Glutamatergic neuron (in vitro differentiated cells): ENCODE measurements at places on chromosomes 7 and 10.

DNA sequence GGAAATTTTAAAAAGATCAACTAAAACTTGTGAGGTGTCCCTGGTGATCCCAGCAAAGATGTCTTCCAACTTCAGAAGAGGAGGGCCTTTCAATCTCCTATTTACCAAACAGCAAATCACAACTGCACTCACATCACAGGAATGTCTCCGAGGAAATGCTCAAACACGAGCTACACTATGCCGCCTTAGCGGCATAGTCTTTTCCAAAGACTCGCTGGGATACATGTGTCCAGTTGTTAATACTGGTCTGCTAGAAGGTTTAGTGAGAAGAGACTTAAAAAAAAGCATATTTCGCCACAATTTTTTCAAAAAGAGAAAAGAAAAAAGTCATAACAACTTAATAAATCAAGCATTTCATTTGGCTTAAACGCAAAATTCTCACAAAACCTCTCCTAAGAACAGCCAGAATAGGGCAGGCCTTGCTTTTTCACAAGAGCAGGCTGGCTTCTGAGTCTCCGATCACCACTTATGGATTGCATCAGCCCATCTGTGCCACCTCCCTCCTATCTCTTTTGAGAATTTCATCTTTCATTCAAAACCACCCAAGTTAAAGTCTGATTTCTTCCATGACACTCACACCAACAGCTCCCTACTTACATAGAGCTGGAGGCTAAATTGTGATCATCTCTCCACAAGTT, 66.1 kb downstream of the GNA12 start:
- DNase-seq, result no peak

- no peak for DNase-seq
Observed at GRCh38 chr7:92303761-92304160, 58.0 kb downstream of the ANKIB1 start.

- DNase-seq, result no peak
Observed at GRCh38 chr7:43698460-43699255, 30.7 kb downstream of the COA1 start.

- DNase-seq, result no peak
Observed at GRCh38 chr7:133571076-133571475, 318.2 kb downstream of the EXOC4 start.

- no peak for DNase-seq
Observed at GRCh38 chr10:34922138-34922537, 107.0 kb upstream of the PARD3 start.

DNA sequence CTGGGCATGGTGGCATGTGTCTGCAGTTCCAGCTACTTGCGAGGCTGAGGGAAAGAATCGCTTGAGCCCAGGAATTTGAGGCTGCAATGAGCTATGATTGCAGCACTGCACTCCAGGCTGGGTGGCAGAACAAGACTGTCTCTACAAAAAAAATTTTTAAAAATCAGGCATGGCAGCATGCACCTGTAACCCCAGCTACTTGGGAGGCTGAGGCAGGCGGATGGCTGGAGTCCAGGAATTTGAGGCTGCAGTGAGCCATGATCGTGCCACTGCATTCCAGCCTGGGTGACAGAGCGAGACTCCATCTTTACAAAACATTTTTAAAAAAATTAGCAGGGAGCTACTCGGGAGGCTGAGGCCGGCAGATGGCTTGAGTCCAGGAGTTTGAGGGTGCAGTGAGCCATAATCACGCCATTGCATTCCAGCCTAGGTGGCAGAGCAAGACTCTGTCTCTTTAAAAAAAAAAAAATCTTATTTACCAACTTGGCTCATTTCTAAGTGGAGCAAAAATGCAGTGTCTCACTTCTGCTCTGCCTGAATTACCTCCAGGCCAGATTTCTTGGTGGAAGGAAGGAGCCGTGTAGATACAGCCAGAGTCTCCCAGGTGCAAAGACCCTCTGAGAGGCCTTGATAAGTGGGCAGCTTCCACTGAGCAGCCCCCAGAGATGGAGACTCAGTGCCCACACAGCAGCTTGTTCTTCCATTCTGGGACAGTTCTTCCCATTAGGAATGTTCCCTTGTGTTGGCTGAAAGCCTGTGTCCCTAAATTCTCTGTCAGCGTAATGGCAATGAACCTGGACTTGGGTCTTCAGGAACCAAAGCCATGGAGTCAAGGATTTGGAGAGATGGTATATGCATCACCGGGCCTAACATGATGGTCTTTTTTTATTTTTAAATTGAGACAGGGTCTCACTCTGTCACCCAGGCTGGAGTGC, 30.0 kb downstream of the GTF2IRD1 start:
- DNase-seq, result no peak

DNA sequence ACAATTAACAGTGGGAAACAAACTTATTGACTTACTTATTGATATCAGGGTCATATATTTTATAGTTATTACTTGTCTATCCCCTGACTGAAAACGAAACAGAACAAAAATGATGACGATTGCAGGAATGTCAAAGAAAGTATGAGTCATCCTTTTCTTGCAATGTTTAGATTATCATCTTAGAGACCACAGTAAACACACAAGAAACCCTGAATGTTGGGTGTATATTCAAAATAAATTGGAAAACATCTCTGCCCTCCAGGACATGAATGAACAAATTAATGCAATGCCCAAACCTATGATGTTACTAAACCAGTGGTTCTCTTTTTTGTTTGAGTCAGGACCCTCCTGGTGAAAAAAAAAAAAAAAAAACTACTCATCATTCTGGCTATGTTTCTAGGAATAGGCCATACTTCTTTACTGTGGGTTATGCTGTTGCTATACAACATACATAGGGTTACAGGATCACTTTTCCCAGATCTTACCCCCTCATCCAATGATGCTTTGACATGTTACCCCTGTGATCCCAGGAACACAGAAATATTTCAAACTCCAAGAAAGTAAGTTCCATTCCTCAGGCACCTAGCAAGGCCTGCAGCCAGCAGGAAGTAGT, 623.4 kb upstream of the IGFBP3 start:
- no peak for DNase-seq

DNA sequence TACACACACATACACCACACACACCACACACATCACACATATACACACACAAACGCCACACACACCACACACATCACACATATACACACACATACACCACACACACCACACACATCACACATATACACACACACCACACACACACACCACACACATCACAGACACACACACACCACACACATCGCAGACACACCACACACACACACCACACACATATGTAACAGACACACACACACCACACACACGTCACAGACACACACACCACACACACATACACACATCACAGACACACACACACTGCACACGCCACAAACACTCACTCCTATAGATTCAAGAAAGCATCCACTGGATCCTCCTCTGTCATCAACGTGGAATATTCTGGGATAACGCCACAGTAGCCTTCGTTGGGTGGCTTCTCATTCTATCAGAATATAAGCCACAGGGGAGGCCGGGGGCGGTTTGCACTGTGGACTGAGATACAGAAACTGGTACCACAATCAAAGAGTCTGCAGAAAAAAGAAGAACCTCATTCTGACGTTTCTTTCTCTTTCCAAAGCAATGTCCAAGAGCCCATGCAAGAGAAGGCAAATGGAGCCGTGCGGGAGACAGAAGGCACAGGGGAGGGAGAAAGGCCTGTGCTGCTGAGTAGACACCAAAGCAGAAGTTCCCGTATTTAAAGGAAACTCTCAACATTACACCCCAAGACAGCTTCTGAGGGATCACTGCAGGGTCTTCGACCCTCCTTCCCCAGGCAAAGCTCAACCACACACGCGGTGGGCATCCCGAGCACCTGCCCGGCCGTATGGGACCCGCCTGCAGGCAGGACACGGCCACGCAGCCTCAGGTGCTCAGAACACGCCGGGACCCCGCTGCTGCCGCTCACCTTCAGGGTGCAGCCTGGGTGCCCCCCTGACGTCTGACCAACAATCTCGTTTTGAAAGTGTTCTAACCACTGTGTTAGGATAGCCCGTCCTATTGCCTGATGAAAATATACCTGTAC, 321.2 kb downstream of the DNAJB6 start:
- no peak for DNase-seq

DNA sequence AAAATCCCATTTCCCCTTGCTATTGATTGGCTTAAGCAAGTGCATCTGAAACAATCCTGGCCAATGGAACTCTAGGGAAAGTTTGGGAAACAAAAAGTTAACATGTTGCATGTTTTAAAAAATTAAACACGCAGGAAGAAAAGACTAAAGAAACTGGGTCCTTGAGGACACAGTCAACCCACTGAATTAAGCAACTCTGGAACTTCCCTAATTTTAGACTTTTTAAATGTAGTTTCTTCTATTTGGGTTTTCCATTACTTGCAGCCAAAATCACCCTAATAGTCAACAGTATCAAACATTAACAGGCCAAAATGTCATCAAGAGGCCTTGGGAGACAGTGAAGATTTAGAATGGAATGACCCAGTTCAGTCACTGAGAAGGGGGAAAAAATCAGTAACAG, 40.6 kb downstream of the OSBPL3 start:
- no peak for DNase-seq

DNA sequence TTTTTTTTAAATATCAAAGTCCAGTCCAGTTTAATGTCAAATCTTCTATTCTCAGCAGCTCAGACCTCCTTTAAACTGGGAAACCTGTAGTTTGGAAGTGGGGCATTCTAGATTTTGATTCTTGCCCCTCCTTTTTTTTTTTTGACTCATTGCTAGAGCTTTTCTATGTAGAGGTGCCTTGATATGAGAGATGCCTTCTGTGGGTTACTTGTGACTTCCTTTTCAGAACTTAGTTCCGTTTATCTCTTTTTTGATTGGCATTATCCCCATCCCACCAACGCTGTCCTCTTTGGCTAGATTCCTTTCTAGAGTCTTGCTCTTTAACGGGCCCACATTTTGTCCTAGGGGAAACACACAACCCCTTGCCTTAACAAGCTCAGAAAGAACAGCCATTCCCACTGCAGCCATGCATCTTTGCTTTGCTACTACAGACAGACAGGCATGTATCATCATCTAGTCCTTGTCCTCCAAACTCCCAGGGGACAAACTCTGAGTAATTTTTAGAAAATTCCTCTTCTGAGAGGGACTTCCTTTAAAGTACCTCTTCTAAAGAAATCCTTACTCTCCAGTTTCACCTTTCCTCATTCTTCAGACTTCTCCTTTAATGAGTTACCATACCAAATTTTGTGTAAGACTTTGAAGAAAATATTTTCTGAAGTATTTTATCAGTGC, 153.6 kb downstream of the PHF14 start:
- no peak for DNase-seq

- DNase-seq, result no peak
Observed at GRCh38 chr10:82908096-82908495, 1033.1 kb downstream of the NRG3 start.

- DNase-seq, result no peak
Observed at GRCh38 chr10:66926841-66927240, 1.0 kb downstream of the LRRTM3 start.

DNA sequence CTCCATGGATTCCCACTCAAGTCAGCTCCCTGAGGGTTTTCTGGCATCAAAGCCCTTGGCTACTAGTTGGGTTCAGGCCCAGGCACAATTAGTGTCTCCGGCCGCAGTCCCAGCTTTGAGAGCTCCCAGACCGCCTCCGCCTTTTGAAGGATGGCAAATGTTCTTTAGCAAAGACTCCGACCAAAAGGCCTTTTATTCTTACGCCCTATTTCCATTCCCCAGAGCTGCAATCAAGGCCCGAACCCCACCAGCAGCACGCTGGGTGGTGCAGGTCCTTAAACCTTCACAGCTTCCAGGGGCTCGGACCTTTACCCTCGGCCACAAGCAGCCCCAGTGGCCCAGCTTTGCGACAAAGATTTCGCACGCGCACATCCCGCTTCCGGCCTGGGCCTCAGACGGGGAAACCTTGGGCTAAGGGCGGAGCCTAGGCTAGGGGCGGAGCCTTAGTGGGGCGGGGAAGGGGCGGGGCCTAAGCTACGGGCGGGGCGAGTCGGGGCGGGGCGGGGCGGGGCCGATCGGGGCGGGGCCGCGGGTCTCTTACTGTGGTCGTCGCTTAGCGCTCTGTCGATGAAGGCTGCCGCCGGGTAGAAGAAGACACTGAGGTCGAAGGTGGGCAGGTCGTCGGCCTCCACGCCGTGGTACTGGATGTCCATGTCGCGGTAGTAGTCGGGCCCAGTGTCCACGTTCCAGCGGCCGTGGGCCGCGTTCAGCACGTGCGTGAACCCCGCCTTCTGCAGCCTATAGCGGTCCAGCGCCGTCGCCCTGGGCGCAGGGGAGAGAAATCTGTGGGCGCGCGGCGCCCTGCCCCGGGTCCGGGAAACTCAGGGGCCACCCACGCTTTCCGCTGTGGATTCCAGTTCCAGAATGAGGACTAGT, 68.0 kb upstream of the SAMD8 start:
- peak; percentile 30 for DNase-seq

DNA sequence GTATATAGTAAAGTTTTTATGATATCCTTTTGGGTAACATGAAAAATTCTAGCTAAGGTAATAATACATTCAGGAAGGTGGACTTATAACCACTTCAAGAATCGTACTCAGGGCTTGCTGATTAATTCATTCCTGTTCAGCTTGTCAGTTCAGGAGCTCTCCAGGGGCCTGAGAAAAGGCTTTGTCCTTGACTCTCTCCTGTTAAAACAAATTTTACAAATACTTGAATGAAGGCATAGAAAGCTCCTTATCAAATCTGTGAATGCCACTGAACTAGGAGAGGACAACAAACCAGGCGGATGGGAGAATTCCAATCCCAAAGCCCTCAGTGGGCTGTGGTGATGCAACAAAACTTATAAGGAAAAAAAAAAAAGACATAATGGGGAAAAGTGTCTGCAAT, 354.5 kb upstream of the ZMIZ1 start:
- no peak for DNase-seq

- no peak for DNase-seq
Observed at GRCh38 chr10:71246591-71247413, 34.4 kb downstream of the UNC5B start.

DNA sequence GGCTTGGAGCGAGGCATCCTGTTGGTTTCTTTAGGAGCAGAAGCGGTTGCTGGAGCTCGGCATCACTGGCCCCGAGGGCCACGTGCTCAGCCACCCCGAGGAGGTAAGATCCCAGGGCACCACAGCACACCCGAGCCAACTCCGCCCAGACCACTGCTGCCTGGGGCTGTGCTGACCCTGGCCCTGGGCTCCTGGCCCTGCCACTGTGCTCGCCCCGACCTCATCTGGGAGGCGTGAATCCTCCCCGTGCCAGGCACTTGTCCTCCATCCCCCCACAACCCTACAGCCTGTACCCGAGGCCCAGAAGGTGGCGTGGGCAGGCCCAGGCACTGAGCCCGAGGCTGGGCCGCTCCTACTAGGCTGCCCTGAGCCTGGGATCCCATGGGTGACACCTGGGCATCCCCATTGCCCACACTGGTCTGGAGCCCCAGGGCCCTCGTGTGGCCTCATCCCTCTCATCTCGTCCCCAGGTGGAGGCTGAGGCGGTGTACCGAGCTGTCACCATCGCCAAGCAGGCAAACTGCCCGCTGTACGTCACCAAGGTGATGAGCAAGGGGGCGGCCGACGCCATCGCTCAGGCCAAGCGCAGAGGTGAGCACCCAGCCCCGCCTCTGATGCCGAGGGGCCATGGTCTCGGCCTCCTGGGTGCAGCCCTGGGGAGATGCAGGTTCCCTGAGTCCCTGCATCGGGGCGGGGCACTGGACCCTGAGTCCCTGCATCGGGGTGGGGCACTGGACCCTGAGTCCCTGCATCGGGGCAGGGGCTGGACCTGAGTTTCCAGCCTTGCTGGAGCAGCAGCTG, 11.8 kb downstream of the DPYSL4 start:
- DNase-seq, result peak; percentile 12
